ENCODE measurements at places on chromosomes 5 and 9. TPM values are rescaled to one million over a fixed set of nuclear protein-coding genes. Genes with fewer than 3 reads are reported as not detected.
A peak's percentile ranks its signal among the peaks of the same experiment; 100 is the strongest.

FOXD4L6 gene
- total RNA-seq: not detected

GRCh38 chr9:106717686-106718085, 145.3 kb upstream of the ZNF462 start:
- H3K4me1 ChIP-seq: peaks cover 7% of the 10 kb centered on the region
- no peak for DNase-seq
- H3K4me3 ChIP-seq: no peak overlapping the region
- H3K27ac ChIP-seq: no peak overlapping the region
- no peaks in the 10 kb centered on the region for H3K27me3 ChIP-seq
- H3K36me3 ChIP-seq: no peaks in the 10 kb centered on the region

DNA sequence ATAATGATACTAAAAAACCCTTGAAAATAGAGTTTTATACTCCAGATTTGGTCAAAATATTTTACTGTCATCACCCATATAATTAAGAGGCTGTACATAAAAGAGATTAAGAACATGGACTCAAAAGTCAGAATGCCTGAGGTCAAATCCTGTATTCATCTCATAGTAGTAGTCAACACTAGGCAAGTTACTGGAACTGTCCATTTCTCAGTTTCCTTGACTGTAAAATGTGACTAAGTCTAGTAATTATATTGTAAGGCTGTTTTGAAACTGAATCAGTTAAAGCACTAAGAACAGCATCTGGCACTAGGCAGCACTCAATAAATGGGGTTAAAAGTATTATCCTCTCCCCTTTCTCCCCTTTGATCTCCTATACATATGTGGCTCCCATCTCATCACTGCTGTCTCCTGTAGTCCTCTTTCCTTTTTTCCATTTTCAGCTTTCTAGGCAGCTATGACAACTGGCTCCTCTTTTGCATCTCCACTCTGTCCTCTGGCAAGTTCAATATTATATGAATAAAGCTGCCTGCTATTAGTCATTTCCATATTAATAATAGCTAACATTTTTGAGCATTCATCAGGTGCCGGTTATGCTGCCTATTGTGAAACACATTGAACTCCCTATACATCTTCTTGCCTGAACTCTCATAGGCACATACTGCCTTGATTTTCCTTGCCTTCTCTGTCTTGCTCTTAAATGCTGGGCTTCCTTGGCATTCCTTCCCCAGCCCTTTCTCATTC, 185.8 kb upstream of the NREP start:
- H3K27me3 ChIP-seq: no peaks in the 10 kb centered on the region
- H3K4me3 ChIP-seq: no peak overlapping the region
- no peaks in the 10 kb centered on the region for H3K36me3 ChIP-seq
- DNase-seq: no peak
- no peak overlapping the region for H3K27ac ChIP-seq
- H3K4me1 ChIP-seq: no peaks in the 10 kb centered on the region

- peaks cover 24% of the 10 kb centered on the region for H3K4me1 ChIP-seq
- no peaks in the 10 kb centered on the region for H3K27me3 ChIP-seq
- no peak overlapping the region for H3K4me3 ChIP-seq
- H3K27ac ChIP-seq: peak overlapping the region; percentile 84
- DNase-seq: peak; percentile 57
These were observed 269.8 kb downstream of the GADD45G start for GRCh38 chr9:89874351-89875321.

DNA sequence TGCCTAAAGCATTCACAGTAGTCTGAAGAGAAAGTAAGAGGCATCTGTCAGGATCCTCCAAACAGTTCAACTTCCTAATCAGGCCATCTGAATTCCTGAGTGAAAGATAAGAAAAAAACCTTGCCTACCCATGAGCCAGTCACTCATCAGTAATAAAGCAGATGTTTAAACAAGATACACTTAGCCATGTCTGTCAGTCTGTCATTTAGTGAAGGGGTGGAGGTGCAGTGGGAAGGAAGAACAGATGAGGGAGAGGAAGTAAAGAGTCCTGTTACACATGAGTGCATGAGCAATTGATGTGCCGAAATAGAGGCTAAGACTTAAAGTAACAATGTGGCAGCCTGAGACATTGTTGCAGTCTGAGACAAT, 29.9 kb upstream of the DMRTA1 start:
- H3K4me3 ChIP-seq: no peak overlapping the region
- H3K4me1 ChIP-seq: no peaks in the 10 kb centered on the region
- no peaks in the 10 kb centered on the region for H3K27me3 ChIP-seq
- no peak for DNase-seq
- no peak overlapping the region for H3K27ac ChIP-seq

All from heart right ventricle (tissue), 16 donors.